ENCODE measurements at places on chromosomes 4 and X.

DNA sequence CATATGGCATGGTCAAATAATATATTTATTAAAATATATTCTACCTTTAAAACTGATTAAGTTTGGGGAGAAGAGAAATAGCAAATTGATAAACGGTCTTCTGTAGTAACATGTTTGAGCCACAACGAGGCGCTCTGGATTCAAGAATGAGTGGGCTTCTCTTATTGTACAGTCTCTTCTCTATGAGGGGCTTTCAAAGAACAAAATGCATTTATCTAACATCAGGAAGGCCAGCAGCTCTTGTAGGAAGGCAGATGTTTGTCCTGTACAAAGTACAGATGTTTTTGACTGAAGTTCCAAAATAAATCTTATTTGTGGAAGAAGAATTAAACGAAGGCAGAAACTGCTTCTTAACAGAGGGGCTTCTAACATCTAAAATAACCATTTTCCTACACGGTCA, 153.6 kb downstream of the RASL11B start:
- peak; percentile 14 for DNase-seq

- no peak for DNase-seq
Measured at GRCh38 chrX:10197279-10198210, 40.8 kb downstream of the CLCN4 start.

- DNase-seq, result no peak
Measured at GRCh38 chr4:123787512-123788080, 391.0 kb downstream of the SPRY1 start.

DNA sequence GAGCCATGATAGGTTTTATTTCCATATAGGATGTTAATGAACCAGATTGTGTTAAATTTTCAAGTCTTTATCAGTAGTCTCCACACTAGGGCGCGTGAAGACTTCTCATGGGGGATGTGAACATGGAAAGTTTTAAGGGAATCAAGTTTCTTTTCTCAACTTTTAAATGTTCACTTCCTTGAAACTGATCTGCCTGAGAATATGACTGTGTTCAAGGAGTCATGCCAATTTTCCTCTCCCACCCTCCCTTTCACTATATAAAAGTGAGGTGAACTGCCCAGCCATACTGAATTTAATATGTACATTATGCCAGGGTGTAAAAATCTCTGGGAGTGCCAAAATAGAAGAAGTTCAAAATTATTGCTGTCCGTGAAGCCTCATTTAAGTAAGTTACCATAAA, 30.4 kb upstream of the HPGDS start:
- no peak for DNase-seq

GRCh38 chr4:121688701-121689100, 8.1 kb downstream of the ANXA5 start:
- no peak for DNase-seq

DNA sequence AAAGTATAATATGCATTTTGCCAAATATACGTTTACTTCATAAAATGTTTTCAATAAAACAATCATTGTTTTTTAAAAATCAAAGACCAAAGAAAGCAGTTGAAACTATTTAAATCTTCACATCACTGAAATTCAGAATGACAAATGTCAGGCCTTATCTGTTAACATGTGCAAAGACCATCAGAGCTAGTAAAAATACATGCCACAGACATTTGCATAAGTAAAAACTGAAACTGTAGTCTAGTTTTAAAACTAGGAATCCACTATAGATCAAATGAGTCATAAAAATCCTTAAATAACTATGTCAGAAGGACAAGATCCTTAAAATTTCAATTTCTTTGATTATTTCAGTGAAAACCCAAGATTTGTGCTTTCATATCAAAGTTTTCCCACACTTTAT, 24.8 kb downstream of the KLHL15 start:
- no peak for DNase-seq

DNA sequence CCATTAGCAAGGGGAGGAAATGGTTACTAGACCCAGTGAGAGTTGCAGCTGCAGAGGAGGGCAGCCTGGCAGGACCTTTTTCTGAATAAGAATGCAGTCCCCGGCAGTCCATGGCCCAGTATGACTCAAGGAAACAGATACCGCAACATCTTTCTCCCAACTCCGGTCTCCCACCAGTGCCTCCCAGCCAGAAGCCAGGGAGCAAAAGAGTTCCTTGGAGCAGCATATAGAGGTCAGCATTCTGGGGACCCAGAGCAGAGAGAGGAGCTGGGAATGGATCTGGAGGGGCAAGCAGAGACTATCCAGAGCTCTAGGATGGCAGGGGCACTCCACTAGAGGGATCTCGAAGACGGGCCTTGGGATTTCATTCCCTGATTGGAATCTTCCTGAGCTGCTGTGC, 339.2 kb upstream of the AADAT start:
- DNase-seq, result no peak

DNA sequence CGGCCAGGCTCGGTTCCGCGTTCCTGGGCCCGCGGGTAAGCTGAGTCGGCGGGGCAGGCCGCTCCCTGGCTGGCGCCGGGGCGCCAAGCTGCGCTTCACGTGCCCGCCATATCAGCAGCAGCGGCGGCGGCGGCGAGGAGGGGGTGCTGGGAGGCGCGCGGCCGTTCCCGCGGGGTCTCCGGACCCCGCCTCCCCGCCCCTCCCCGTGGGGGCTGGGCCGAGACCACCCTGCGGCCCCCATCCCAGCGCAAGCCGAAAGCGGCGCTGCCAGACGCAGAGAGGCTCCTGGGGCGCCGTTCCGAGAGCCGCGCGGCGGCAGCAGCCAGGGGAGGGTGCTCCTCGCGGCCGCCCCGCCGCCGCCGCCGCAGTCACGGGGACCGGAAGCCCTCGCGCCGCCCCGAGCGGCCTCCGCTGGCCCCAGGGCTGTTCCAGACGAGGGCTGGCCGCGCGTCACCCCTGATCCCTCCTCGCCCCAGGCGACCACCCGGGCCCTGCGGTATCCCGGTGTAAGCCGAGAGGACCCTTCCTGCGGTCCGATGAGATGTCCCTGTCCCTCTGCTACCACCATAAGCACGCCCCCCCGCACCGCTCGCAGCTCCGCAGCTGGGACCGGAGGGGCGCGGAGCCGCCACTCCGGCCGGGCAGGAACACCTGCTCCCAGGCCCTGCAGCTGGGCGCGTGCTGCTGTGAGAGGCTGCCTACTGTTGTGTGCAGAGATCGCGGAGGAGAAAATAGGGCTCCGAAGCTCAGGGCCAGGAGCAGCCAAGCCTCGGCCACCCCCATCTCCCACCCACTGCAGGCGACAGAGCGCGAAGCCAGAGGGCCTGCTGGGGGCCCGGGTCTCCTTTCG, 7.5 kb upstream of the BCOR start:
- no peak for DNase-seq

DNA sequence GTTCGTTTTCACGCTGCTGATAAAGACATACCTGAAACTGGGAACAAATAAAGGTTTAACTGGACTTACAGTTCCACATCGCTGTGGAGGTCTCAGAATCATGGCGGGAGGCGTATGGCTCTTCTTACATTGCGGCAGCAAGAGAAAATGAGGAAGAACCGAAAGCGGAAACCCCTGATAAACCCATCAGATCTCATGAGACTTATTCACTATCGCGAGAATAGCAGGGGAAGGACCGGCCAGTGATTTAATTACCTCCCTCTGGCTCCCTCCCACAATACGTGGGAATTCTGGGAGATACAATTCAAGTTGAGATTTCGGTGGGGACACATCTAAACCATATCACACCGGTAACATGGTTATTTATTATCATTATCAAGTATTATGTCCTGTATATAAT, 2204.5 kb downstream of the ARAP2 start:
- no peak for DNase-seq

GRCh38 chr4:142959173-142959572, 113.1 kb upstream of the INPP4B start:
- DNase-seq, result no peak

DNA sequence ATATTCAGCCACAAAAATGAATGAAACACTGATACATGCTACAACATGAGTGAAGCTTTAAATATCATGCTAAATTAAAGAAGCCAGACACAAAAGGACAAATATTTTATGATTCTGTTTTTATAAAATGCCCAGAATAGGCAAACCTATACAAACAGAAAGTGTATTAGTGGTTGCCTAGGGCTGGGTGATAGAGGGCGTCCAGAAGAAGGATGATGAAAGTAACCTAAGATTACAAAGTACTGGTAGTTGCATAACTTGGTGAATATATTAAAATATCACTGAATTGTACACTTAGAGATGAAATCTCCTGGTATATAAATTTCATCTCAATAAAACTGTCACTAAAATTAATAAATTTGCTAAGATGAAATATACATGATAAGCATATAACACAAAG, 67.5 kb downstream of the FBXW7 start:
- no peak for DNase-seq

DNA sequence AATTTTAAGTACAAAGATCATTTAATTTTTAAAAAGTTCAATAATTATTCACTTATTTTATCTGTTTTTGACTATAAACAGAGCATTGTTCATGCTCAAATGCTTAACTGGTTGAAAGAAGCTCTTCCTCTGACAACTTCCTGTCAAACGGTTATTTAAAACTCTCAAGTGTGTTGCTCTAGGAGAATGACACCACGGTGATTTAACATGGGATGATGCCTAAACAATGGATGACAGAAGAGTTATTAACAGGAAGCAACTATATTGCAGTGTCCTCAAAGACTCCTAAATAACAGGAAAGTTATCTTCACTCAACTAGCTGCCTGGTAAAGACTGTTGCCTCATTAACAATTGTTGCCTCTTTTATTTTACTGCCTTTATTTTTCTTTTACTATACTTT, 509.6 kb downstream of the PACRGL start:
- no peak for DNase-seq

DNA sequence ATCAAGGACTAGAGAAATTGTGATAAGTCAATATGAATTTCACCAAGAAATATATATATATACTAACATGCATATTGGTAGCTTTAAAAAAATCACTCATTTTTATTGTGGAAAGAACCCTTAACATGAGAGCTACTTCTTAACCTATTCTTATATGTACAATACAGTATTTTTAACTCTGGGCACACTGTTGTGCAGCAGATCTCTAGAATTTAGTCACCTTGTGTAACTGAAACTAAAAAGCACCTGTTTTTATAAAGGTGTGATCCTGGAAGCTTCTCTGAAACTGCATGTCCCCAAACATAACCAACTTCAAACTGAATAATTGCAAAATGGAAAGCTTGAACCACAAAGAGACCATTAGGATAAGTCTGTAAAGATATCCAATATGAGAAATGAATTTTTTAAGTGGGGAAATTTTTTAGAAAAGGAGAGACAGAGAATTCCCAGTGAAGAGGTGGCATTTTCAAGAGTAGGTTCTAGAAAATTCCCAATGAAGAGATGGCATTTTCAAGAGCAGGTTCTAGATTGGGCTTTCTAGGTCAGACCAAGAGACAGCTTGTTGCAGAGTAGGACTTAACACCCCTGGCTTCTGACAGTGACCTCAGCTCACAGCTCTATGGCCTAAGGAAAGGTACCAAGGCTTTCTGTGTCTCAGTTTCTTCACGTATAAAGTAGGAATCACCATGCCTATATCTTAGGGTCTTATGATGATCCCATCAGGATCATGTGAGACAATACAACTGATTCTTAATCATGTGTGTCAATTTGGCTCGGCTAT, 22.0 kb upstream of the PPARGC1A start:
- DNase-seq, result no peak

DNA sequence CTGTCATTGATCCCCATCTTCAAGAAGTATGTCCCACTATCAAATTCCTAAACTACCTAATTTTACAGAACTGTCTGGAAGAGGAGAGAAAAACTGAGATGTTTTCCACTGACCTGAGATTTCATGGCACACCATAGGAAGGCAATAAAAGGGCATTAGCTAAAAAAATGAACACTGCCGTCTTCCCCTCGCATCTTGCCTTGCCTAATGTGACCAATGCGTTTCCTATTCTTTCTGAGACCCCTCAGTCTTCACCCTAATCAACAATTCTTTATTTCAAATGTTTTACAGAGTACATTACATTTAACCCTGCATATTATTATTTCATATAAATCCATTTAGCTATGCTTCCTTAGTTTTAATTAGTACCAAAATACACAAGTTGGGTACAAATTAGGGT, 43.6 kb downstream of the ZNF827 start:
- no peak for DNase-seq

DNA sequence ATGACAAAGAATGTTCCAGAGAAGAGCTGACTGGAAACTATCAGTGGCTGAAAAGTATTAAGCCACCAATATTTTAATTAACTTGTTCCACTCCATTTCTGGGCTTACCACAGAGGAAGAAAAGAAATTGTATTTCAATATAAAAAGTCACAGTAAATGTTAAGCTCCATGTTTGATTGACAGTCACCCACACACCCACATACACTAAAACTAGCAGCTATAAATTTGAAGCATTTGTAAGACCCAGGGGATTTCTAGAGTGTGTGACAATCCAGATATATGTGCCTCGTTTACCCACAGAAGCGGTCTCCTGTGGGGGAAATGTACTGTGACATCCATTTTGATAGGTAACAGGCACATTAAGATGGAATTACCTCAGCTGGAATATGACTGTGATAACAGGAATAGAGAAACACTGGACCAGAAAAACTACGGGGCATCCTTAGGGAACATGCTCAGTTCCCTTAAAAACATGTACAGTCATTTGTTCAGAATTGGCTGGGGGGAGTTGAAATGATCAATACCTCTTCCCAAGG, 39.0 kb upstream of the RASGEF1B start:
- no peak for DNase-seq

- no peak for DNase-seq
Measured at GRCh38 chrX:118221733-118222132, 105.1 kb upstream of the KLHL13 start.

DNA sequence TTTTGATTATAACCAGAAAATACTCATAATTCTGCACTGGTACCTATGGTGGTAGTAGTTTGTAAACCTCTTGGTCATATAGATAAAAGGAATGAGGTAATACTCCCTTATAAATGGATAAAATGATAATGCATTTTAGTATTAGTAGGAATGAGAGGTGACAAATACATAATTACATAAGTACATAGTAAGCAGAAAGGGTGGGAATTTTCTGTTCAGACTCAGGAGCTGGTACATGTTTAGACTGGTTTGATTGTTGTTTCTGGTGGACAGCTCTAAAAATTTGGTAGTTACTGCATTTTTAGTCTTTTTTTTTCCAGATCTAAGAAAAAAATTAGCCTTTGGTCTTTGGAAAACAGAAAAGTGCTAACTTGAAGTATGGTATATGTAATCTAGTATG, 70.4 kb upstream of the AGA start:
- no peak for DNase-seq

- no peak for DNase-seq
Measured at GRCh38 chr4:143575331-143575730, 61.8 kb downstream of the SMARCA5 start.

DNA sequence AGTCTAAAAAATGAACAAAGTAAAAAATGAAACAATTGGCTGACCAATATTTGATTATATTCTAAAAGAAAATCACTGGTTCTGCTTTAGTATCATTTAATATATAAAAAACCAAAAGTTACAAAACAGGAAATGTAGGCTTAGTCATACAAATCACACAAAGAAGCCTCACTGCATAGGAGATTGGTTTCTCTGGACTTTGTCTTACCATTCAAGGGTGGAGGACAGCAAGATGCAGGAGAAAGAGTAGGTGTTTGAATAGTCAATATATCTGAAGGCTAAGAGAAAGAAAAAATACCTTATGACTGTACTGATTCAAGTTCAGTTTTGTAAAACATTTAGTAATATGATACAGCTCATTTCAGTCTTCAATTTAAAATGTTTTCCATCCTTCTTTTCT, 28.6 kb upstream of the TAF9B start:
- DNase-seq, result no peak

Measured in NCI-H1092 (cell line).